ENCODE measurements at places on chromosomes 5 and 9.

GRCh38 chr9:126695701-126696400, 82.1 kb downstream of the LMX1B start:
- DNase-seq = no peak

GRCh38 chr5:173050791-173051190, 5.4 kb upstream of the CREBRF start:
- no peak for DNase-seq

DNA sequence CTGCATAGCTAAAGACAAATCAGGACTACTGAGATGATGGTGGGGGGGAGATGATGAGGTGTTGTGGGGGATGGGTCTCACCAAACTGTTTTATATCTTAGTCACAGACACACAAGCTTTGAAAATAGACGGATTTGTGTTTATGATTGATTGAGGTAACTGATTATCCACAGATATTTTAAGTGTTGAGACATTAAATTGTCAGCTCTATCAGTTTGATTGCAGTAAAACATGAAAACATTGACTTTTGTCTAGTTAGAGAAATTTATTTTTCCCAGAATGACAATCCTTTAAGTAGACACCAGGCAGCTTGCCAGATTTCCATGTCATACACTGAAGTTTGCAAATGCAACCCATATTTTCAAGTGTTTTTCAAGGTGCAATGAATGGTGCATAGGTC, 149.8 kb downstream of the NR2F1-AS1 start:
- DNase-seq = no peak

GRCh38 chr5:40432836-40433235, 246.9 kb upstream of the PTGER4 start:
- no peak for DNase-seq

- DNase-seq = no peak
Observed at GRCh38 chr5:172353271-172353812, 69.8 kb upstream of the UBTD2 start.

DNA sequence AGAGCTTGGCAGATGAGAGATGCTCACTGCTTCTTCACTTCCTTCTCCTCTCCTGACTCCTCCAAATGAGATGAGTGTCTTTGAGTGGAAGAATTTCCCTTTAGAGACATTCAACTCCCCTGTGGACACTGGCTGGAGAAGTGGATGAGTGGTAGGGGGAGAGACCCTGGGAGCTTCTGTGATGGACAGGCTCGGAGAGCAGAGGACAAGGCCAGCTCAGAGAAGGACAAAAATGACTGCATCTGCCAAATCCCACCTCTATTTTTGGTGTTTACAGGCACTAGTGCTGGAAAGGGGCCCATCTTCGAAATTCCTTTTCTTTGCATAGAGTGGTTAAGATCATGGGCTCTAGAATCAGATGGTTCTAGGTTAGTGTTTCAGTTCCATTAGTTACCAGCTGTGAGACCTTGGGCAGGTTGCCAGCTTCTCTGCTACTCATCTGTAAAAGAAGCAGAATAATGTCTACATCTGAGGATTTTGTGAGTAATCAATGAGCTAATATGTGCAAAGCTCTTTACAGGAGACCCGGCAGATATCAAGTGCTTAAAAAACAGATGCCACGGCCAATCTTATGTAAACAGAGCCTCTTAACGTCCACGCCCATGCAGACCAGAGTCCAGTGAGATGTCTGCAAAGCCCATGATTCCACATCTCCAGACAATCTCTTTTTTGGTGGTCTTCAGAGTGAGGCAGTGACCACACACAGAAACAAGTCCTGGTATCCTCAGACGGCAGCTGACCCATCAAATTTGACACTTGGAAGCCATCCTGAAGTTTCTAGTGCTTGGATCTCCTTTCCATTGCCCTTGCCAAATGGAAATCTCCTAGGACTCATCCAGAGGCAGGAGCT, 13.6 kb upstream of the COL27A1 start:
- no peak for DNase-seq

Data from NCI-H510A treated with DMSO at 0.1 percent for 48 hours (cell line).